Hematopoietic multipotent progenitor cell treated with erythropoietin and hydrocortisone succinate and interleukin-3 and kit ligand, for 8 days (in vitro differentiated cells): ENCODE measurements at places on chromosomes 3 and 15.

DNA sequence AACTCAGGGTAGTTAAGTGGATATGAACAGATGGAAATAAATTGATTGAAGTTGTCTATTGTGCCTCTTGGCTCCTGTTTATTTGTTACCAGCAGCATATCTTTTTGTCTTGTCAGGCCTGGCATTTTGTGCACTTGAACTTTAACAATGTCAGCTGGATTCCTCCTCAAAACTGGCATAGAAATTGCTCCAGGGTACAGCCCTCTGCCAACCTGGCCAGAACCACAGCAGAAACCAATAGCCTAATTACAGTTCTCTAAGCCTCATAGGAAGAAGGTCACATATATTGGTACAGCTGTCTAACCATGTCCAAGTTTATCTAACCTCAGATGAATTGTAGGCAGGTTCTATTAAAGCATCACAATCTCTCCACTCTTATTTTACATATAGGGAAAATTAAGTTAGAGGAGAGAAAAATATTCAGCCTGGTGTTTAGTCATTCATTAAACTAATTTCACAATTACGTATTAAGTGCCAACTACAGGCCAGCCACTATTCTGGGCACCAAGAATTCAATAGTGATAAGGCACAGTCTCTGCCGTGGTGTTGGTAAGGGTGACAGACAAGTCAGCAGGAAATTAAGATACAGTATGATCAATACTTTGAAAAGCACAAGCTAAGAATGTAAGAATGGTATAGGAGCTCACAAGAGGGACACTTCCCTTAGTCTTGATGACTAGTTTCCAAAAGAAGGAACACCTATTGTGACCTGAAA, 452.9 kb upstream of the NECTIN3 start:
- DNase-seq = no peak

DNA sequence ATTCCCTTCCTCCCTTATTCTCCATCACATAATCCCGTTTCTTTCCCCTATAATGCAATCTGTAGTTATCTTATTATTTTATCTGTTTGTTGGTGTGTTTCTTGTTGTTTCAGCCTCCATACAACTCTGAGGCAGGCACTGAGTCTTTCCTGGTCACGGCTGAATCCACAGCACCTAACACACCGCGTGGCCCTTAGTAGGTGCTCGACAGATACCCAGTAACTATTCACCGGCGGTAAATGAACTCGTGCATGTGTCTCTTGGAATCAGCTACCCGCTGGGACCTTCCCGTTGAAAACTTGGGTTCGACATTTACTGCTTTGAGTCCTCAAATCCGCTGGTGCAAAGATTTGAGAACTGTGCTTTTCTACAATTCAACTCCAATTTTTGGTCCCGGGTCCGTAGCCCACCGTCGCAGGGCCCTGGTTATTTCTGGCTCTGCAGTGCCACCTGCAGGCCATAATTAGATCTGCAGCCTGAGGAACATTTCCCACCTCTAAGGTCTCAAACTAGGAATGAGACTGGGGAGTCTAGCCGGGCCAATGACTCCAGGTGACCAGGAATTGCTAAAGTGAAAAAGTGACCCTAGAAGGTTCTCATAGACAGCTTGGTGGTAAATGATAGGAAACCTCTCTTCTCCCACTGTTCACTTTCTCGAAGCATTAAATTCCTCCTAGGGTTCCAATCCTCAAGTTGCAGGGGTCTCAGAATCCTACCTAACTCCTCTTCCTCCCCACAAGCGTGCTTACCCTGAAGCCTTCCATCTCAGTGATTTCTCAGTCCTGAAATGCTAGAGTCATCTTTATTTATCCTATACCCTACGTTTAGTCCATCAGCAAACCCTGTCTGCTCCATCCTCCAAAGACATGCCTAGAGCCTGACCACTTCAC, 40.0 kb upstream of the TRH start:
- peak; percentile 26 for DNase-seq

DNA sequence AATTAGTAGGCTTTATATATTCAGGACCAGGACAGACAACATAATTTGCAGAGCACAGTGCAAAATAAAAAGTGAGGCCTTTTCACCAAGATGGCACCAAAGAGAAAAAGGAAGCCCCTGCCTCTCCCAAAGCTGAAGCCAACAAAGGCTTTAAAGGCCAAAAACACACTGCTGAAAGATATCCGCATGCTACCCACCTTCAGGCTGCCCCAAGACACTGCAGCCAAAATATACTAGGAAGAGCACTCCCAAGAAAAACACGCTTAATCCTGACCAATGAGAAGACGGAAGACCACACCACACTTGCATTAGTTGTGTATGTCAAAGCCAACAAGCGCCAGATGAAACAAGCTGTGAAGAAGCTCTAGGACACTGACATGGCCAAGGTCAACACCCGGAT, 38.0 kb downstream of the PIK3CB start:
- no peak for DNase-seq

DNA sequence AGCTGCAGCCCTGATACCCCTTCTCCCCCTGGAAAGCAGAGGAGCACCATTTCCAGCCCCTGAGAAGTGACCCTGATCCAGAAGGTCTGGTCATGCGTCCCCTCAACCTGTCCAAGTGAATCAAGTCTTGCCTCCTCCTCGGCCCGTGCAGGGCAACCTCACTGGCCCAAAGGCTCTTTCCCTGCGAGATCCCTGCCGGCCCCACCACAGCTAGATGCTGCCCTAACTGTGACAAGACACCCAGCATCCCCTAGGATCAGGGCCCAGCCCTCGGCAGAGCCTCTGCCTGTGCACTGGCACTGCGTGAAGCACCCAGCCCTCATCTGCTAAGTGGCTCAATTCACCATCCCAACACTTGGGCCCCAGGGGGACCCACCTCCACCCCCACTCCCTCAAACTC, 155.1 kb downstream of the NUP210 start:
- no peak for DNase-seq

DNA sequence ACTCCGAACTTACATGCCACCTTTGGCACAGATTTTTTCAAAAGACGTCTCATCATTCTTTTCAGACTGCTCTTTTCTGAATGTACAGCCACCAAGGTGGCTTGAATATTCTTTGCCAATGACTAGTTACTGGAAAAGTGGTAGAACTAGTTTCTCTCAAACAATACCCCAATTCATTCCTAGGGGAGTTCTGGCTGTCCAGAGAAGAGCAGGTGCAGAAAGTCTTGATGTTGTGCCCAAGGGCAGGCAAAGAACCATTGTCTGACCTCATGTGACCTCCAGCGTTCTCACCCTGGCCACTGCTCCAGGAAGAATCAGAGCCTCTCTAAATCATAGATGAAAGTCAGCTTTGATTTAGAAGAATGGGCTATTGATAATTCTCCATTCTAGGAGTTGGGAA, 5.5 kb downstream of the LMOD3 start:
- DNase-seq = no peak

- DNase-seq = no peak
Observed at GRCh38 chr3:172136330-172136729, 97.0 kb downstream of the FNDC3B start.

- no peak for DNase-seq
Observed at GRCh38 chr3:100912976-100913545, 80.2 kb downstream of the ABI3BP start.

DNA sequence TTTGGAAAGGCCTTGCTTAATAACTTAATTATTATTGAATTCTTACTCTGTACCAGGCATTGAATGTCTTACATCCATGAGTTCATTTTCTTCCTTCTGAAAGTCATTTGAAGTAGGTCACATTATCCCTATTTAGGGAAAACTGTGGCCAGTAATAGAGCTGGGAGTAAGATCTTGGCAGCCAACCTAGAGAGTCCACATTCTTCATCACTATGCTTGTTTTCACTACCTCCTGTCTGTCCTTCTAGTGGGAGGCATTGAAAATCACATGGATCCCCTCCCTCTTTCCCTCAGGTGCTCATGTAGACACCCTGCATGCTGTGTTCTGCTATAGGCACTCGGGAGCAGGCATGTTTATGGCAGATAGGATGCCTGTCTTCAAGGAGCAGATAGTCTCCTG, 154.9 kb downstream of the EBLN2 start:
- no peak for DNase-seq

DNA sequence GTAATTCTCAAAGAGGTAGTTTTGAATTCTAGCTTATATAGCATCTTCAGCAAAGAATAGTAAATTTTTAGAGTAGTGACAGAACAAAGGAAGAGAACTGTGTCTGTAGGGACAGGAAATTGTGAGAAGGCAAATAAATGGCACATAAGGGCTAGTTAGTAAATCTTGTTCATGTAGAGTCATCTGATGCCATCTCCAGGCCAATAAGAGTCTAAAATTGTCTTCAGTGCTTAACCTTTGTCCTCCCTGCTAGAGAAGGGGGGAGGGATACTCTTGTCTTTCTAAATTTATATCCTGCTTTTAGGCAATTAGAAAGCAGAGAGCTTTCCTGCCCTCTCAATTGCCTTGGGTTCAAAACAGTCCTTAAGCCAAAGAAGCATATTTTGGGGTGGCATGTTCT, 87.0 kb upstream of the DNAJC19 start:
- DNase-seq = no peak

DNA sequence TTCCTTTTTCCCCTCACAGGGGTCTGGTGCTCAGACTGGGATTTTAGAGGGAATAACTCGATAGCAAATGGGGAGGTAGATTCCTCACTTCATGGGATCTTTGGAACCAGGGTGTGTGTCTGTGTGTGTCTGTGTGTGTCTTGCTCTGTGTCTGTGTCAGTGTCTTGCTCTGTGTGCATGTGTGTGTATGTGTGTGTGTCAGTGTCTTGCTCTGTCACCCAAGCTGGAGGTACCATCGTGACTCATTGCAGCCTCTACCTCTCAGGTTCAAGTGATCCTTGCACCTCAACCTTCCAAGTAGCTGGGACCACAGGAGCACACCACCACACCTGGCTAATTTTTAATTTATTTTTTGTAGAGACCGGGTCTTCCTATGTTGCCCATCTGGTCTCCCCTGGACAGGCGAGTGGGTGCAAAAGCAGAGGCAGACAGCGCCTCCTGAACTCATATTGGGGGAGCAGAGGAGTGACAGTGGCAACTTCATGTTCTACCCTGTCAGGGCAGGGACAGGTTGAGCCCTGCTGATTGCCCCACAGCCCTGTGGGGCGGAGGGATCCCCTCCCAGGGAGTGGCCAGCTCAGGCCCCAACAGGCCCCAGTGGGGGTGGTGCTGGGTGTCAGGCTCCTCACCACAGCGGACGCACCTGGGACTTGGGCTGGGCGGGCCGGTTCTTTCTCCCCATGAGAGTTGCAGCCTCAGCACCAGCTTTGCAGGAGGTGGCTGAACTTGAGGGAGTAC, 10.4 kb upstream of the SEMA4B start:
- DNase-seq = peak; percentile 77

DNA sequence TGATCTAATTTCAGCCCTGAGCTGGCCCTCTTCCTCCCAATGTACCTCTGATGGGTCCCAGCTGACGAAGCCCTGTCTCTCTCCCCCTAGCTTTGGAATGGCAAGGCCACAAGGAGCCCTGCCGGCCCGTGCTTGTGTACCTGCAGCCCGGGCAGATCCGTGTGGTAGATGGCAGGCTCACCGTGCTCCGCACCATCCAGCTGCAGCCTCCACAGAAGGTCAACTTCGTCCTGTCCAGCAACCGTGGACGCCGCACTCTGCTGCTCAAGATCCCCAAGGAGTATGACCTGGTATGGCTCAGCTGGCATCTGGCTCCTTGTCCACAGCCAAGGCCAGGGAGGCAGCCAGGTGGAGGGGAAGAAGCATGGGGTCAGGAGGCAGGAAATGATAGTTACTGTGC, 14.2 kb downstream of the DUOX1 start:
- DNase-seq = no peak

GRCh38 chr15:38671675-38672254, 107.2 kb upstream of the RASGRP1 start:
- DNase-seq = no peak
